Immature natural killer cell (primary cell): ENCODE measurements at places on chromosomes 4 and X. TPM values are rescaled to one million over a fixed set of nuclear protein-coding genes. Genes with fewer than 3 reads are reported as not detected.

GRCh38 chr4:139774759-139775487 is 109.3 kb downstream of the MGST2 start:
- H3K36me3 ChIP-seq, result no peaks in the 10 kb centered on the region
- no peak for DNase-seq
- H3K4me1 ChIP-seq, result no peaks in the 10 kb centered on the region
- no peaks in the 10 kb centered on the region for H3K27me3 ChIP-seq

- no peaks in the 10 kb centered on the region for H3K4me1 ChIP-seq
- H3K27ac ChIP-seq, result no peak overlapping the region
- DNase-seq, result no peak
- H3K4me3 ChIP-seq, result no peak overlapping the region
Observed at GRCh38 chrX:122907375-122907774, 276.7 kb upstream of the GRIA3 start.

Gene TCEAL7
- polyA plus RNA-seq, result not detected

GRCh38 chr4:152523731-152524130 is 12.2 kb downstream of the FBXW7 start:
- peaks cover 88% of the 10 kb centered on the region for H3K4me1 ChIP-seq
- no peak for DNase-seq
- no peaks in the 10 kb centered on the region for H3K36me3 ChIP-seq
- H3K27me3 ChIP-seq, result peaks cover 2% of the 10 kb centered on the region

DNA sequence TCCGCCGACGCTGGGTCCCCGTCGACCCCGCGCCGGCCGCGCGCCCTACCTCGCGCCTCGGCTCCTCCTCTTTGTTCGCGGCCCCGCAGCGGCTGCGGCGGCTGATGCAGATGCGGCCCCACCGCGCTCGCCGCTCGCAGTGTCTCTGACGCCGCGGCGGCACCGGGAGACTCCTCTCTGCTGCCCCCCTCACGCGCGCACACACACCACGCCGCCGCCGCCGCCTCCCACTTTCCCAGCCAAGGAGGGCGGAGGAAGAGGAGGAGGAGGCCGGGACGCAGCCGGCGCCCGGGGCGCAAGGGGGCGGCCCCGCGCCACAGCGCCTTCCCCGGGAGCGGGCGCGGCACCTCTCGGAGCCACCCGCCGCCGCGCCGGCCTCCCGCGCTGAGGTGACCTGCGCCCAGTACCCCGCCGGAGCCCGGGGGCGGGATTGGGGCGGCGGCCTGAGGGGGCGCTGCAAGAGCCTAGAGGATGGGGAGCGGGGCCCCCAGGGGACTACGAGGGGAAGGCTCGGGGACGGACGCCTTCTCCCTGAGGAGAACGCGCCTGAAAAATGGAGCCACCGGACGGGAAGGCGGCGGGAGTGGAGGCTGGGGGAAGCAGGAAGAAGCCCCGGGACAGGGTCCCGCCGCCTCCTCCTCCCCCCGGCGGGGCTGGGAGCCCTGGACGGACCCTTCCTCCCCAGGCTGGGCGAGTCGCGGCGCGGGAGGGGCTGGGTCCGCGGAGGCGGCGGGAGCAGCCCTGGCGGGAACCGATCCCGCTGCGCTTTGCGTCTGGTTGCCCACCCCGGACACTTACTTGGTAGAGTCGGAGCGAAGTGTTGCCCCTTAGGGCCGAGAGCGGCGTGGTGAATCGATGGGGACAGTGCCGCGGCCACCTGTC is at the start of gene SH3RF1:
Gene SH3RF1, minus strand, starts transcription at position 147 of the 882 bp plus-strand sequence. CDS start 1,744 bp downstream, outside the sequence.
- H3K4me1 ChIP-seq, result peaks cover 7% of the 10 kb centered on the region
- peaks cover 3% of the 10 kb centered on the region for H3K27me3 ChIP-seq
- no peaks in the 10 kb centered on the region for H3K36me3 ChIP-seq
- peak within 1 kb of the TSS; percentile 90 for H3K4me3 ChIP-seq
- no peak within 1 kb of the TSS for H3K27ac ChIP-seq
- DNase-seq, result peak; percentile 47

DNA sequence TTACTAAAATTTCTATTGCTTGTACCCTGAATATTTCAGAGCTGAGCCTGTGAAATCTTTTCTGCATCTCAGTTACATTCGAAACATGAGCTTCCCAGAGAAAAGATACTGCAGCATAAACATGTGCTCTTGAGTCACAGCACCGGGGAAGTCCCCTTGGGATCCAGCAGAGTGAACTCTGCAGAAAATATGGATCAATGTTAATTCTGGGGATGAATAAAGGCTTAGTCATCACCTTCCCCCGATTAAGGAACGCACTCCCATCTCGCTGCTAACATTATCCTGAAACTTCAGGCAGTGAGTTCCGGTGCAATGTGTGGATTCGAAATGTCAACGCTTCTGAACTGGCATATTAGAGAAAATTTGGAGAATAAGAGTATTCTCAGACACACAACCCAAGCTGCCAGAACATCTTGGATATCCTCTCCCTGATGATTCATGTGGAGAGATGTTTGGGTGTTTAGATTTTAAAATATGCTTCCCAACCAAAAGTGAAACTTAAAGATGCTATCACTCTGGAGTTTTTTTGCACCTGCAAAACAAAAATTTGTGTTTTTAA is 90.8 kb downstream of the IRF2 start:
- H3K36me3 ChIP-seq, result peaks cover 23% of the 10 kb centered on the region
- H3K4me3 ChIP-seq, result peak overlapping the region; percentile 69
- H3K4me1 ChIP-seq, result peaks cover 67% of the 10 kb centered on the region
- H3K27me3 ChIP-seq, result no peaks in the 10 kb centered on the region
- H3K27ac ChIP-seq, result no peak overlapping the region

- no peak overlapping the region for H3K27ac ChIP-seq
- no peak overlapping the region for H3K4me3 ChIP-seq
- no peak for DNase-seq
- H3K36me3 ChIP-seq, result peaks cover 8% of the 10 kb centered on the region
- H3K27me3 ChIP-seq, result no peaks in the 10 kb centered on the region
Observed at GRCh38 chr4:103024996-103025395, 5.5 kb upstream of the SLC9B1 start.

DNA sequence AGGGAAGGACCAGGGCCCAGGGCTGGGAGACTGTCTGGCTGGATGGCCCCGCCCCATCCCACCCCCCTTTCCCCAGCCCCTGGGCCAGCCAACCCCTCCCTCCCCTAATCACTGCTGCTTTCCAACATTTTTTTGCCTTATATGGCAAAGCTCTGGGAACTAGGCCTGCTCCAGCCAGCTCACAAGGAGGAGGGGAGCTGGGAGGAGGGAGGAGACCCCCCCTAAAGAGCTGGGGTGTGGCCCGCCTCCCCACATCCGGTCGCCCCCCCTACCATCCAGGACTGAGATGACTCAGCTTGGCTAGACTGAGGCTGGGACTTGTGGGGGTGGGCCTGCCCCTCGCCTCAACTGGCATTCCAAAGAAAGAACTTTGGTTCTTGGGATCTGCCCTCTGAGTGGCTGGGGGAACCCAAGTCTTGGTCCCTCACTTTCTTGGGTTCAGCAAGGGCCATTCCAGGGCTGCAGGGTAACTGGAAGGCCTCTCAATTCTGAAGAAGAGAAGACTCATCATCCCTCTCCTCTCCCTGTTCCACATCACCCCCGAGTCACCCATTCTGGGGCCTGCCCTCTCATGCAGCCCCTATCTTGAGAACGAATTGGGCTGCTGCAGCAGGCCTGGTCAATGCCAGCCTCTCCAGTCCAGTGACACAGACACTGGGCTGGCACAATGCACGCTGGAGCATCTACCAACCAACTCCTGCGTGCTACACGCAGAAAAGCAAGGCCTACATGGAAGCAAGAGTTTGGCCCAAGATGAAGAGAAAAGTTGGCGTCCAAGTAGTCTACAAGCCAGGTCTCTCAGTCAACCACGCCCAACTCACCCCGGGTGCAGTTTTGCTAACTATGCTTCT is 4.8 kb downstream of the FLNA start:
- peaks cover 57% of the 10 kb centered on the region for H3K4me1 ChIP-seq
- H3K27me3 ChIP-seq, result peaks cover 55% of the 10 kb centered on the region
- no peaks in the 10 kb centered on the region for H3K36me3 ChIP-seq
- peak overlapping the region; percentile 94 for H3K4me3 ChIP-seq
- DNase-seq, result peak; percentile 82

DNA sequence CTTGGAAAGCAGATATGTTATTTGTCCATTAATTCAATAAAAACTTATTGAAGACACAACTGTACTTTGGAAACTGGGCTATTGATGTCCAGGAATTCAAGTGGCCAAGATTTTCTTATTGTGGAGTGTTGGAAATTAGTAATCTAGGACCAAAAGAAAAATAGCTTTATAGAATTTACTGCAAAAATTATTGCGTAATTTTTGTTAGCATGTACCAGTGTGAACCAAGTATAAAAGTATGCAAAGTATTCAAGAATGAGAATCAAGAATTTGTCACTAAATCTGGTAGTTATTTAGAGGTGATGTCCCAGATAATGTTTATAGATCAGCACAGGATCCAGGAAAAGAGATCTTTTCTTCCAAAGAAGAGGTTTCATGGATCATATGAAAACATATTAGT is 468.9 kb upstream of the CTSO start:
- no peak for DNase-seq
- H3K4me1 ChIP-seq, result no peaks in the 10 kb centered on the region
- no peaks in the 10 kb centered on the region for H3K27me3 ChIP-seq
- no peaks in the 10 kb centered on the region for H3K36me3 ChIP-seq

DNA sequence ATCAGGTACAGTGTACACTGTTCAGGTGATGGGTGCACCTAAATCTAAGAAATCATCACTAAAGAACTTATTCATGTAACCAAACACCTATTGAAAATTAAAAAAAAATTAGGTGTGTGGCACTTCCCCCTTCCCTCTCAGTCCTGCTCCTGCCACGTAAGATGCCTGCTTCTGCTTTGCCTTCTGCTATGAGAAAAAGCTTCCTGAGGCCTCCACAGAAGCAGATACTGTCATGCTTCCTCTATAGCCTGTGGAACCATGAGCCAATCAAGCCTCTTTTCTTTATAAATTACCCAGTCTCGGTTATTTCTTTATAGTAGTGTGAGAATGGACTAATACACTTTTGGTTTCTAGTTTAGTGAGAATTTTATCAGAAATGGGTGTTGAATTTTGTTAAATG is 459.8 kb upstream of the DIPK2B start:
- no peaks in the 10 kb centered on the region for H3K36me3 ChIP-seq
- no peak overlapping the region for H3K4me3 ChIP-seq
- DNase-seq, result no peak
- H3K27me3 ChIP-seq, result no peaks in the 10 kb centered on the region
- no peaks in the 10 kb centered on the region for H3K4me1 ChIP-seq
- no peak overlapping the region for H3K27ac ChIP-seq

Gene PRR32
- polyA plus RNA-seq, result not detected

GRCh38 chrX:105488716-105489115 is 268.2 kb upstream of the TEX13A start:
- no peak for DNase-seq
- H3K4me1 ChIP-seq, result no peaks in the 10 kb centered on the region
- no peak overlapping the region for H3K4me3 ChIP-seq
- H3K27me3 ChIP-seq, result no peaks in the 10 kb centered on the region
- no peak overlapping the region for H3K27ac ChIP-seq

Gene PHOX2B
- polyA plus RNA-seq, result not detected

GRCh38 chr4:81512001-81512756 is 40.5 kb upstream of the RASGEF1B start:
- peaks cover 2% of the 10 kb centered on the region for H3K27me3 ChIP-seq
- no peak overlapping the region for H3K27ac ChIP-seq
- H3K36me3 ChIP-seq, result no peaks in the 10 kb centered on the region
- H3K4me3 ChIP-seq, result no peak overlapping the region

DNA sequence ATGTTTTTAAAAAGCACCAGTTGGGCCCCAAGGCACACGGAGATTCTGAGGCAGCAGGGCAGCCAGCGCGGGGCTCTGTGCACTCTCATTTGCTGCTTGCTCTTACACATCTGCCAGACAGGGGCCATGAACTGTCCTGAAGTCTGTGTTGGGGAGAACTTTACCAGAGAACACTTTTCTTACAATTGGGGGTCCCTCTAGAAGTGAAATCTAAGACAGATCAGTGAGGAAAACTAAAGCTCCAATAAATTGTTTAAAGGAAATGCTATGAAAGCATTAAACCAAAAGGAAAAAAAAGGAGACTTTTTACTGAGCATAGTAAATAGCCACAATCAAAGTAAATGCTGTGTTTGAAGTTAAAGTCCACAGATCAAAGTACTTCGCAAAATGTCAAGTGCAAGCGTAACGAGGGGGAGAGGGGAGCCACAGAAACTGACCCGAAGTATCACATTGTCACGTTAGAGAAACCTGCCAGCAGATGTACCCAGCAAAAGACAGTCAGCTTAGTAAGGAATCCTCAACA is 37.8 kb downstream of the SORBS2 start:
- no peak overlapping the region for H3K4me3 ChIP-seq
- peaks cover 2% of the 10 kb centered on the region for H3K27me3 ChIP-seq
- H3K4me1 ChIP-seq, result no peaks in the 10 kb centered on the region

Gene SCARB2
- polyA plus RNA-seq, result 8.8 TPM

Gene ZDHHC15
- polyA plus RNA-seq, result not detected

Gene ODAPH
- not detected for polyA plus RNA-seq

Gene MTNR1A
- not detected for polyA plus RNA-seq

GRCh38 chrX:119775517-119776238 is 15.8 kb downstream of the RPL39 start:
- DNase-seq, result no peak
- H3K36me3 ChIP-seq, result no peaks in the 10 kb centered on the region
- peak overlapping the region; percentile 4 for H3K4me3 ChIP-seq
- no peaks in the 10 kb centered on the region for H3K4me1 ChIP-seq

DNA sequence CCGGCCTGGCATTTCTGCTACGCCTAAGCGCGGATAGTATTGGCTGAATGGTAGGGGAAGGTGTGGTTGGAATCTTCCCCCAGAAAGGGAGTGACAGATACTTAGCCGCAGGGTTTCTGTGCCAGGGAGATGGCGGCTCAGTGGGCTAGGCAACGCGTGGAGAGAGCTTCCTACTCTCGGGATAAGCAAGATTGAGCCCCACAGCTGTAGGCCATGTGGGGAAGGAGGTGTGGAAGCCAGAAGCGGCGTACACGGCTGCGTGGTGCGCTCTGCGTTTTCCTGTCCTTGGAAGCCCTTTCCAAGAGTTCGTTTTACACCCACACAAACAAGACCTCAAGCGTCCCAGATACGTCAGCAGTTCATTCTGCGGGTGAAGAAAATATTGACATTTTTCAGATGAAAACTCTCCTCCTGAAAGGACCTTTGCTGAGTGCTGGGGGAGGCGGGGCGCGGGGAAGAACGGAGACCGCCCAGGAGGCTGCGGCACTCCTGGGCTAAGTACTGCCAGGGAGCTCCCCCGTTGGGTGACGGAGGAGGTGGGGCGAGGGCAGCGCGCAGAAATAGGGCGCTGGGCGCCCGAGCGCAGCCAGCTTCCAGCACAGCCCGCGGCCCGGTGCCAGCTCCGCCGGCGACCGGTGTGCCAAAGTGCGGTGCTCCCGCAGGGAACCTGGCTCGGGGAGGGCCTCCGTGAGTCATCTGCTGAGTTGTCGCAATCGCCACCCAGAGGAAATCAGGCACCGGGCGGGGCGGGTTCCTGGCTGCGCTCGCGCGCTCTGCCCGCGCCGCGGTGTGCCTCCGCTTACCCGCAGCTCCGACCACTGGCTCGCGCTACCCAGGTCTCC is at the start of gene GPAT3:
Gene GPAT3, plus strand, starts transcription at position 589 of the 842 bp plus-strand sequence. CDS start 515 bp downstream, outside the sequence.
- no peaks in the 10 kb centered on the region for H3K36me3 ChIP-seq
- peak within 1 kb of the TSS; percentile 87 for H3K4me3 ChIP-seq
- H3K27me3 ChIP-seq, result peaks cover 28% of the 10 kb centered on the region
- peaks cover 19% of the 10 kb centered on the region for H3K4me1 ChIP-seq
- H3K27ac ChIP-seq, result no peak within 1 kb of the TSS
- DNase-seq, result peak; percentile 25
